Activated CD4-positive, alpha-beta T cell treated with anti-CD3 and anti-CD28 coated beads, Interleukin-2, amount 50 U/mL, for 16 hours (primary cell): ENCODE measurements at places on chromosomes 1 and 21.

- no peak for DNase-seq
These were observed 194.6 kb downstream of the TNR start for GRCh38 chr1:175548774-175549173.

DNA sequence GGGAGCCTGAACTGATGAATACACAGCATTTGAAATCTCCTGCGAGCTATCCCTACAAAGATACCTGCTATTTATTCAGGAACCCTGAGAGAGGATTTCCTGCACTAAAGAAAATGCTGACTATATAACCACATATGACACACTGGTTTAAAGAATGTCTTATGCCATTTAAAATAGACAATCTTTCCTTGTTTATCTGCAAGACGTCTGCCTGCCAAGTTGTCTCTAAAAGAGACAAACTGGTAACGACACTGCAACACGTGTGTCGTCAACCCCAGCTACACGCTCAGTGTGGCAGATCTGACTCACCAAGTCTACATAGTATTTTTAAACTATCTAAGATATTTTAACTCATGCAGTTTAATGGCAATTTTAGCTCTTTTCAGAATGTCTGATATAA lies 42.7 kb downstream of the APP start:
- no peak for DNase-seq

GRCh38 chr21:36441715-36442114 lies 38.2 kb downstream of the CLDN14 start:
- DNase-seq: no peak

GRCh38 chr1:58855274-58856165 lies 71.7 kb upstream of the JUN start:
- DNase-seq: no peak

- DNase-seq: no peak
These were observed 43.7 kb upstream of the ZNF281 start for GRCh38 chr1:200453553-200453905.

- DNase-seq: peak; percentile 37
These were observed 708 bp downstream of the PRDM2 start for GRCh38 chr1:13700521-13701270.

- DNase-seq: no peak
These were observed 15.6 kb upstream of the TACSTD2 start for GRCh38 chr1:58592522-58593134.

- DNase-seq: no peak
These were observed 62.3 kb upstream of the EDN2 start for GRCh38 chr1:41546833-41547135.

DNA sequence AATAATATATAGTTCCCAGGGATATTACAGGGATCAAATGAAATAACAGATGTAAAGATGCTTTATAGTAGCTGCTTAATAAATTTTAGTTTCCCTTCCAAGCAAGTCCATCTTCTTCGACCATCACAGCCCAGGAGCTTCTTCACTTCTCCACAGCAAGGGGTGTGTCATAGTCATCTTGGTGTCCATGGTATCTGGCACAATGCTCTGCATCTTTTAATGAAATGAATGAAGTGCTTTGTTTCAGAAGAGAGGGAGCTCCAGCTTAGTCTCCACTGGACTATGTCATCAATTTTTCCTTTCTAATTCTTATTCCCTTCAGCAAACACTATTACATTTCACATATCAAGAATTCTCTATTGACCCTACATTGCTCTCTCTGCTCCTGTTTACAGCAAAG lies 4.9 kb upstream of the MACF1 start:
- DNase-seq: no peak

GRCh38 chr1:221448585-221449175 lies 293.2 kb downstream of the DUSP10 start:
- DNase-seq: no peak

- no peak for DNase-seq
These were observed 79.8 kb upstream of the HMCN1 start for GRCh38 chr1:185654199-185654951.

- DNase-seq: peak; percentile 59
These were observed 18.8 kb downstream of the ADGRB2 start for GRCh38 chr1:31745096-31745945.

- DNase-seq: no peak
These were observed 52.2 kb downstream of the DMRTB1 start for GRCh38 chr1:53511323-53511932.
